Myocyte (in vitro differentiated cells): ENCODE measurements at places on chromosomes 12 and 14.

DNA sequence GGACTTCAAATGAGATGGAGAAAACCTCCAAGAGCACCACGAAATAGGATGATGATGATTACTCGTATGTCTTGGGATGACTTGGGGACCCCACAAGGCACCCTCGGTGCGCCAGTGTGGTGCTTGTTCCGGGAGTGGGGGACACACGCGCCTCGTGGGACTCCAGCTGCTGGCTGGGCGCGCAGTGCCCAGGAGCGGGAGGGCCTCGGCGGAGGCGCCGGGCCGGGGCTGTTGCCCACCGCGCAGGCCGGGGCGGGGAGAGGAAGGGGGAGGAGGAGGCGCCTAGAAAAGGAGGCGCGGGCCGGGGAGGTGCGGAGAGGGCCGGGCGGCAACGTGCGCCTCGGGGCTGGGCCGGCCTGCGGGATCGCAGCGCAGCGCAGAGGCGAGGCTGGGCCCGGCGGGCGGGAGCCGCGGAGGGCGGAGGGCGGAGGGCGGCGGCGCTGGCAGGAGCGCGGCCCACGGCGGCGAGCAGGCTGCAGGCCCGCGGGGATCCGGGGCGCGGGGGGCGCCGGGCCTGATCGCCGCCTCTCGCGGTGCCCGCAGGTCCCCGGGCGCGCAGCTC, at the start of gene RFLNA:
TSS of gene RFLNA (plus strand) at position 314 of the 562 bp plus-strand sequence. CDS start 337 bp downstream, outside the sequence.
- no peak for DNase-seq

- DNase-seq = no peak
Measured at GRCh38 chr14:86540636-86541247, 1010.8 kb downstream of the FLRT2 start.

DNA sequence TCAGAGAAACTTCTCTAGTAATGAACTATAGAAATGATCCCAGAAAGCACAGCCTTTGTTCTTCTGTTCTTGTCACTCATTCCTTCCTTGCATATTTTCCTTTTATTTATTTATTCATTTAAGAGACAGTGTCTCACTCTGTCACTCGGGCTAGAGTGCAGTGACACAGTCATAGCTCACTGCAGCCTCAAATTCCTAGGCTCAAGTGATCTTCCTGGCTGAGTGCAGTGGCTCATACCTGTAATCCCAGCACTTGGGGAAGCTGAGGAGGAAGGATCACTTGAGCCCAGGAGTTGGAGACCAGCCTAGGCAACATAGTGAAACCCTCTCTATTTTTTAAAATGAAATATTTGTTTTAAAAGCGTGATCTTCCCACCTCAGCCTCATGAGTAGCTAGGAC, 11.5 kb downstream of the TECPR2 start:
- DNase-seq = no peak

DNA sequence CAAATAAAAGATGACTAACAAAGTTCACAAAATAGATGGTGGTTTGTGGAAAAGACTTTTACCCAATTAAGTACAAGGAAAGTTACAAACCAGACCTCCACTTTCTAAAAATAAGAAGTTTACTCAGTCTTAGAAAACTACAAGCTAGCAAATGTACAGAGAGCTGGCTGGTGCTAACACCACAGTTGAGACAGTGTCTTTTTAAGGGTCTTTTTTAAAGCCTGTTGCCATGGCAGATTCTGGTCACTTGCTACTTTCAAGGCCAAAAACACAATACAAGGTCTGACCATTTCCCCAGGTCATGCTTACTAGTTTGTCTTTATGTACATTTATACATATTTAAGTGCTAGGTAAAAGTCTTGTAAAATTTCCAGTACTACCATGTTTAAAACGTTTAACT, 2.4 kb downstream of the BTG1 start:
- DNase-seq = peak; percentile 48

- DNase-seq = no peak
Measured at GRCh38 chr12:105524961-105525360, 194.5 kb downstream of the C12orf75 start.

- DNase-seq = peak; percentile 59
Measured at GRCh38 chr12:31524791-31525495, 66.0 kb downstream of the DENND5B start.

DNA sequence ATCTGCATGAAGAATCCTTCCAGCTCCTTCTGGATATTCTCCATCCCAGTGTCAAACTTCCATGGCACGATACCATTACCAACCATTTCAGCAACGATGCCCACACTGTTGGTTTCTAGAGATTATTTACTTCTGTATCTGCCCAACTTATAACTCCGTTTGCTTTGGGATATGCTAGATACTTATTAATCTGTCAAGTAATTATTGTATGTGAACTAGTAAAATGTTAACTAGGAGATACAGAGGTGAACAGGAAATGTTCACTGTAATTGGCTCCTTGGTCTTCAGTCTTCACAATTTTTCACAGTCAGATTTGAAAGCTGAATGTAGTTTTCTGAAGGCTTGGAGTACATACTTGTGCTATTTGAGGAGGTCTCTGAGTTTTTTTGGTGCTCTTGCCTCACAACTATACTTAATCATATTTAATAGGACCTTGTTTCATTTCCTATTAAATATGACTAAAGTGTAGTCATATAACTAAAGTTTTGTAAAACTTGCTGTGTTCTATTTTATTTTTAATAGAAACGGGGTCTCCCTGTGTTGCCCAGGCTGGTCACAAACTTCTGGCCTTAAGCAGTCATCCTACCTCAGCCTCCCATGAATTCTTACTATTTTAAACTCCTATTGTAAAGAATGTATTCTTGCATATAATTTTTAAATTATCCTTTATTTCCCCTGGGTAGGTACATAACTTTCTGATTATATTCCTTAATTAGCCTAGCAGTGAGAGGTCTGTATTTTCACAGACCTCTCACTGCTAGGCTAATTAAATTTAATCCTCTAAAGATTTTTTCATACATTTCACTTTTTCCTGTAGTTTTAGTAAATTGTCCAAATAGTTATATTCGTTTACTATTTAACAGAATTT, 79.7 kb downstream of the FGD4 start:
- DNase-seq = no peak

- DNase-seq = no peak
Measured at GRCh38 chr14:86333493-86333892, 803.5 kb downstream of the FLRT2 start.

- DNase-seq = no peak
Measured at GRCh38 chr12:47757840-47758583, 668 bp downstream of the RAPGEF3 start.

GRCh38 chr12:116092776-116093175, 184.7 kb downstream of the MED13L start:
- no peak for DNase-seq

DNA sequence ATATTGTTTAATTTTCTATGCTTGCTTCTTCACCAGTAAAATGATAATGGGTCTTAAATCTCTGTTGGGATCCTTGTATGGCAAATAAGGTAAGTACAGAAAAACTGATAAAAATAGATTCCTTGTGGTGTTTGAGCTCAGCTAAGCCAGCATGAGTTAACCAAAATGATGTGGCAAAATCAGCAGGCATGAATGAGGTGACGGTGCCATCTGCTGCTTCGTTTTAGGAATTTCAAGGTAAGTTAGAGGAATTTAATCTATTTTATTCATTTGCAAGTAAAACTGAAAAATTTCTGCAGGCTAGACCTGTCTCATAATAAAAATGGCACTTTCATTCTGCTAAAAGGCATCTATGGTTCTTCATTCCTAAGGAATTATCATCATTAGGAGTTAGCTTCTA, 10.0 kb upstream of the CLEC7A start:
- peak; percentile 49 for DNase-seq

DNA sequence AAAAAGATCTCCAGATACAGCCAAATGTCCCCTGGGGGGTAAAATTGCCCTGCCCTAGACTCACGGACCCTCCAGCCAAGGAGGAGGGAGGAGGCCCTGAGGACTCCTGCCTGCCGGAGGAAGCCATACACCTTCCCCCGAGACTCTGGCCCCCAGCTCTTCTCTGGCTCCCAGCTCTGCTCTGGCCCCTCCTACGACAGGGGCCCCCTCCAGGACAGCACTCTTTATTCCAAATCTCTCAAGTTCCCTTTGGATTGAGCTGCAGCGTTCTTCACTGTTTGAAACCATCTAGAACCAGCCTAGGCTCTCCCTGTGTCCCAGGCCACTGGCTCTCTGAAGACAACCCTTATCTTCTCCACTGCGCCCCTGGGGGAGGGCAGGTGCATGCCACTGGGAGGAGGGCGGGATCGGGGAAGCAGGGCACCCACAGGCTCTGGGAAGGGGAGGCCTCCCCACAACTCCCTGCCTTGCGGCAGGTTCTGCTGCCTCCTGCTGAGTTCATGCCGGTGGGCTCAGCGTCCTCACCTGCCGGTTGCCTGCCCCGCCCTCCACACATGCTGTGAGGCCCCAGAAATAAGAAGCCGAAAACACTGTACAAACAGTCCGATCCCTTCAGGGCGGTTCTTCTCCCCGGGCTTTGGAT, 112.7 kb downstream of the DICER1 start:
- DNase-seq = no peak

DNA sequence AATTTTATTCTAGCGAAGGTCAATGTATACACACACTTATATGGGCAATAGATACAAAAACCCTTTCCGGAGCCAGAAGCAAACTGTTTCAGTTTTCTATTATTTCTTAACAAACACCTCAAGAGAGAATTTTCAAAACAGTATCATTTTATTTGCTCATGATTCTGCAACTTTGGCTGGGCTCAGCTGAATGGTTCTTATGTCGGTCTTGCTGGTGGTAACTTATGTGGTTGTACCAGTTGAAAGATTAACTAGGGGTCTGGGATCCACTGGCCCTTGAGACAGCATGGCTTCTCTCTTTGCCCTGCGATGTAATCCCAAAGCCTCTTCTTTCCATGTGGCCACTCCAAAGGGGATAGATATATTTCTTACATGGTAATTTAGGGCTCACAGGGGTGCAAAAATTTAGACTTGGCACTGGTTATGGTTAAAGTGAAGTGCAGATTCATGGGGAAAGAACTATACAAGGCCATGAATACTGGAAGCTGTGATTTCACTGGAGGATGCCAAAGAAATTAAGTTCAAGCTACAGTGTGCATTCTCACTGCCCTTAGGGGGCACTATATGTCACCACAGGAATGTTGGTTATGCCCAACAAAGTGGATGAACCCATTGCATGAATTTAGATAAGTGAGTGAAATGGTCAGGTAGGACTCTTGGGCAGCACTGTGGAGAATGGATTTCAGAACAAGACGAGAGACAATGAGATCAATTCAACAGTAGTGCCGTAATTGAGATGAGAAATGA, 94.3 kb upstream of the NAV3 start:
- DNase-seq = no peak

DNA sequence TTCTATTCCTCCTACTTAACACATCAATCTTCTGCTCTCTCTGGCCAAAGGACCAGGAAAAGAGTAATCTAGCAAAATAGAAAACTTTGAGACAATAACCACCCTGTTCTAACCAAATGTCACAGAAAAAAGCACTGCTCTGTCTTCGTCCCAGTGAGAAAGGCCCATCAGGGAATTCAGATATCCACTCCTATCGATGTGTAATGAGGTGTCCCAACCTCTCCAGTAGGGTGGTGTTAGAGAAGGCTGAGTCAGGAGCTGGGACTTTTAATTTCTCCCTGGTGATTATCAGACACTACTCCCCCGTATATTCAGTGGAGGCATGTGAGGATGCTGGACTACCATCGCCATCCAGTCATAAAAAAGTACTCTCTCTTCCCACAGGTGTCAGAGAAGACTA, 130.3 kb downstream of the TMTC3 start:
- DNase-seq = no peak

DNA sequence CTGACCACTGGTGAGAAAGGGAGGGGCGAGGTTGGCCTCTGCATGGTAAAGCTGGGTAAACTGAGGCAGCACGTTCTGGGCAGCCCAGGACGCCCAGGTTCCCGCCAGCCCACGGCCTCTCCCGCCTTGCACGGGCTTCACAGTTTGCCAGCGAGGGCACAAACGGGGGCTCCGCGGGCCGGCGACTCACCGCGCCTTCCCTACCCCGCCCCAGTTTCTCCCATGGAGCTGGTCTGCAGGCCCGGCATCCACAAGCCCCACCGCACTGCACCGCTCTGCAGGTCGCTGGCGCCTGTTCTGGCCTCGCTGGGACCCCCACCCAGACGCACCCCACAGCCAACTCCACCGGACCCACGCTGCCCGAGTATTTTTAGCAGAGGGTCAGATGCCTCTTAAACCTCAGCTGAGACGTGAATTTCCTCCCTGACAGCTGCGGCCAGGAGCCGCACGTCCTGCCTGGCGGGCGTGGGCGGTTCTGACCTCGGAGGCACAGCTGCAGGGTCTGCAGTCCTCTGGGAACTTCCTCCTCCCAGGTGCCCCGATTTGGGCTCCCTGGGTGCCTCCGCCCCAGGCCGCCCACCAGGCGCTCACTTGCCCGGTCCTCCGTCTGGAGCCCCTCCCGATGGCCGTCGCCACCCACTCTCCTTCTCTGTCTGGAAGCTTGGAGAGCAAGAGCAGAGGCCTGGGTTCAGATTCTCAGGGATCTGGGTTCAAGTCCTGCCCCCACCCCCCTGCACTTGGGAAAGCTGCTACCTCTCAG, 29.5 kb upstream of the INF2 start:
- DNase-seq = peak; percentile 88

DNA sequence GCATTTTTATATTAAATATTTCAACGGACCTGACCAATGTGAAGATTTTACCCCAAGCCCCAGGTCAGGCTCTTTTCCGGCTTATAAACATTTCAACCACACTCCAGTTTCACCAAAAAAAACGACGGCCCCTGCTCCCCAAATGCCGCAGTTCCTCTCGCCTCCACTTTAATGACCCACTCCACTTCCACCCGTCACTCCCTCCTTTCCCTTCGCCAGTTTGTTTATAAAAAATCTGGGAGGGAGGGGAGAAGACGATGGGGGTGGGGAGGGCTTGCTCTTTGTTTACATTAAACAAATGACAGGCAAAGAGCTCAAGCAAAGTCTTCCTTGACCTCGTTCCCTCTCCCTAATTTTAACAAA, 5.4 kb downstream of the SIX6 start:
- peak; percentile 33 for DNase-seq

DNA sequence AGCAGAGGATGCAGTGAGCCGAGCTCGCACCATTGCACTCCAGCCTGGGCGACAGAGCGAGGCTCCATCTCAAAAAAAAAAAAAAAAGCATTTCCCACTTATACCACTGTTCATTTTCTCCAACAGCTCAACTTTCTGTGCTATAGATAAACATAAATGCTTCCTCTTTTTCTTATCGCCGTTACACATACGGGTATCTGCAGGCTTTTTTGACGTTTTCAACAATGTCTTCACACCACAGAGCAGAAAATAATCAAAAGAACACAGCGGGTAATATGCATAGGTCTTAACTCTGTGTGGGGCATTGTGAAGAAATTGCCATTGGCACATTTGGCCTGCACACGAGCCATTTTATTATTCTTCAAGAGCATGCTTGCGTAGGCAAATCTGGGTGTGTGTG, 86.4 kb downstream of the CAPZA3 start:
- DNase-seq = no peak

- no peak for DNase-seq
Measured at GRCh38 chr12:93706387-93706786, 29.2 kb downstream of the CRADD start.

- DNase-seq = no peak
Measured at GRCh38 chr12:65858831-65859230, 34.5 kb downstream of the HMGA2 start.

GRCh38 chr12:14845350-14845750, 2.0 kb upstream of the ART4 start:
- DNase-seq = peak; percentile 78

GRCh38 chr14:102246071-102246470, 58.9 kb downstream of the MOK start:
- DNase-seq = no peak
